IMR-90 (cell line): ENCODE measurements at places on chromosomes 6 and 20.

- no peak for DNase-seq
Measured at GRCh38 chr6:123226398-123226797, 230.4 kb downstream of the CLVS2 start.

- DNase-seq, result no peak
Measured at GRCh38 chr6:34658605-34659265, 37.8 kb downstream of the ILRUN start.

DNA sequence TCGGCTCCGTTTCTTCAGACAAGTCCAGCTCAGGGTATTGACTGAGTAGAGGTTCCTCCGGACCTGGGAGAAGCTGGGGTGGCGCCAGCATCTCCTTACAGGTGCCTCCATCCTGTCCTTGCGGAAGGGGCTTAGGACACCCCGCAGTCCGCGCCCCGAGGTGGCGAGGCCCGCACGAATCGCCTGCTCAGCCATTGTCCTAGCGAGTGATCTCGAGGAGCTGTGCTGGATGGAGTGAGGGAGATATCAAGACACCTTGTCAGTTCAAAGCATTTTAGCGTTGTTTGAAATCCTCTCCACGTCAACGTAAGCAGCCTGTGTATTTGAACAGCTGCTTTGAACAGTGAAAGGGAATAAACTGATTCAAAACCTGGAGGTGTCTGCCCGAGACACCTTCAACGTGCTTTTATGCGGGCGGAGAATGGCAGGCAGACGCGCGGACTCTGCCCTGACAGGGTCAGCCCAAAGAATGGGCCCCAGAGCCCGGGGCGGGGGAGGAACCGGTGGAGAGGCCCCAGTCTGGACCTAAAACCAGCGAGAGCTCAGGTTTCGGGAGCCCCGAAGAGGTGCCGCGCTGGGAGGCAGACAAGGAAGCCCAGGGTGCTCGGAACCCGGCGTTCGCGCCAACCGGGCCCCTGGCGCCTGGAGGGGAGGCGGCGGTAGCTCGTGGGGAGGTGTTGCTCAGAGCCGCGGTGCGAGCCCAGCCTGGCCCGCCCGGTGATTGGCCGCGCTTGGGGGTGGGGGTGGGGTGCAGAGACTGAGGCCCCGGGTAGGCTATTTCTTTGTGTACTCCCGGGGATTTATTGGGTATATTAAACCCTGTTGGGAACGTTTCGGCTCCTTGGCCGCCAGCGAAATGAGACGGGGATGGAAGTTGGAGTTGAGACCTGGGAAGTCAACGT lies 3.1 kb upstream of the POU3F2 start:
- DNase-seq, result no peak

DNA sequence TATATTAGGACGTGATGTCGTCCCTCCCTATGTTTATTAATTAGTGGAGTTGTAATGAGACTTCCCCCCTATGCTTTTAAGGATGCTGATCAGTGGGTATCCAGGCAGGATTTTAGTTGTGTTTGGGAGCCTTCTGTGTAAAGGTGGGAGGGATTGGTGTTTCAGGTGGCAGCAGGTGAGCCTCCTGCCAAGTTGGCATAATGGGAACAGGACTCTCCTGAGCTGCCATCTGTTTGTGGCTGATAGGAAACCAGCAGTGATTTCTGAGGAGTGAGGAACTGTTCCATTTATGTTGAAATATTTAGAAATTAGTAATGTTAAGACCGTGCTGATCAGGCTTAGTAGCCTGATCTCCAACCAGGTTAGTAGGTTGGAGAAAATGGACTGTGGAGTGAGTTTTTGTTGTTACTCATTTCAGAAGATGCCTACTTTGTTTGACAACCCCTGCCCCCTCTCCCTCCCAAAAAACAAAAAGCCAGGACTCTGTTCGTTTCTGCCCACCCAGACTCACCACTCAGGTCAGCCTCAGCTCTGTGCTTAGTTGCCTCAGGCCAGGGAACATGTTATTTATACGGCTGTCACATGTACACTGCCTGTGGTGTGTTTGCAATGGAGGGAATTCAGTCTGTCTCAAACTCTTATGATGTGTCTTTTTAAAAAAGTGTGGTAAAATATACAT lies 55.4 kb upstream of the TULP4 start:
- DNase-seq, result no peak

DNA sequence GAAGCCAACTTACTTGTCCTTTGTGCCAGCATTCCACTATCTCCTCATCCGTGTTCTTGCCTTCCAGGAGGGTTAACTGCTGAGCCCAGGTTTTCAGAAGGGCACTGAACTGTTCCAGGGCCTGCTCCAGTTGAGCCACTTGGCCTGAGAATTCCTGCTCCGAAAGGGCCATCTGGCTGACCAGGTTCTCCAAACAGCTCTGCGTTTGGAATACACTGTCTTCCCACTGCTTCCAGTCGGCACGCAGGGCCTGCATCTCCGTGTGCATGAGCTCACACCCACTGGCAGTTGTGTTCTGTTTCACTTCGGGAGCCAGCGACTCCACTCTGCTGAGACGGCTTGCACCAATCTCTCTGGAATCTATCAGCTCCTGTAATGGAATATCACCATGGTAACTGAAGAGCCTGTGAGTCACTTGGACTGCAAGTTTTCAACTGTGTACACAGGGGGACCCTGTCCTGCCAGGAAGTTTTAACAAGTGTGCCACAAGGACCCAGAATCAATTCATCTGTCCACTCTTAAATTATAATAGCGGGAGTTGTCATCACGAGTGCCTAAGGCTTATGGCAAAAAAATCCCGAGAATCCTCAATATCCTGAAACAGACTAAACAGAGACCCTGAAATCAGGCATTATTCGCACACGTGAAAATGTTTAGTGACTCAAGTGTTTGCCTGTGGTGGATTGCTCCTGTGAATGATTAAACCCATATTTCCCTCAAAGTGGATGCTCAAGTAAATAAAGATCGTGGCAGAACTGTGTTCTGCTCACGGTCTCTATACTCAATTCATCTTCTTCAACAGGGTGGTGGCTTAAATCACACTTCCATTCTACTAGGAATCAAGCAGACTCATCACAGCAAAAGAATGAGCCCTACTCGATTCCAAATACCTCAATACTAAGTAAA lies 255.9 kb downstream of the SYNE1 start:
- DNase-seq, result peak; percentile 97

DNA sequence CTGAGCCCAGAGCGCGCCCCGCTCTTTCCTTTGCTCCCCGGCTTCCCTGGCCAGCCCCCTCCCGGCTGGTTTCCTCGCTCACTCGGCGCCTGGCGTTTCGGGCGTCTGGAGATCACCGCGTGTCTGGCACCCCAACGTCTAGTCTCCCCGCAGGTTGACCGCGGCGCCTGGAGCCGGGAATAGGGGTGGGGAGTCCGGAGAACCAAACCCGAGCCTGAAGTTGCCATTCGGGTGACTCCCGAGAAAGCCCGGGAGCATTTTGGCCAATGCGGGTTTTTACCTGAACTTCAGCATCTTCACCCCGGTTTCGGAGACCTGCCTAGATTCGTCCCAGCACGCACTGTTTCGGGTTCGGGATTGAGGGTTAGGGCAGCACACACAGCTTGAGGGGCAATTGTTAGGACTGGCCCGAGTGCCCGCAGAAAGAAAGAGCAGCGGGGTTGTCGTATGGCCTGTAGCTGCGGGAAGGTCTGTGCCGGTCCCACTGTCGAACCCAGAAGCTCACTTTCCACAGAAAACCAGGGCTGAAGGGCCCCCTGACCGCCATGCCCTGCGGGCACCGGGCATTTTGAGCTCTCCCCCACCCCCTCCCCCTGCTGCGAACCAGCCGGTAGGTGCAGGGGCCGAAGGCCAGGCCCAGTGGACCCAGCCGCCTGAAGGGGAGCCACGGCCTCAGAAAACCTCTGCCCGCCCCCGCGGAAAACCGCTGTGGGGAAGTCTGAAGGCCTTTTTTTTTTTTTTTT lies 2.1 kb downstream of the FOXP4 start:
- no peak for DNase-seq

DNA sequence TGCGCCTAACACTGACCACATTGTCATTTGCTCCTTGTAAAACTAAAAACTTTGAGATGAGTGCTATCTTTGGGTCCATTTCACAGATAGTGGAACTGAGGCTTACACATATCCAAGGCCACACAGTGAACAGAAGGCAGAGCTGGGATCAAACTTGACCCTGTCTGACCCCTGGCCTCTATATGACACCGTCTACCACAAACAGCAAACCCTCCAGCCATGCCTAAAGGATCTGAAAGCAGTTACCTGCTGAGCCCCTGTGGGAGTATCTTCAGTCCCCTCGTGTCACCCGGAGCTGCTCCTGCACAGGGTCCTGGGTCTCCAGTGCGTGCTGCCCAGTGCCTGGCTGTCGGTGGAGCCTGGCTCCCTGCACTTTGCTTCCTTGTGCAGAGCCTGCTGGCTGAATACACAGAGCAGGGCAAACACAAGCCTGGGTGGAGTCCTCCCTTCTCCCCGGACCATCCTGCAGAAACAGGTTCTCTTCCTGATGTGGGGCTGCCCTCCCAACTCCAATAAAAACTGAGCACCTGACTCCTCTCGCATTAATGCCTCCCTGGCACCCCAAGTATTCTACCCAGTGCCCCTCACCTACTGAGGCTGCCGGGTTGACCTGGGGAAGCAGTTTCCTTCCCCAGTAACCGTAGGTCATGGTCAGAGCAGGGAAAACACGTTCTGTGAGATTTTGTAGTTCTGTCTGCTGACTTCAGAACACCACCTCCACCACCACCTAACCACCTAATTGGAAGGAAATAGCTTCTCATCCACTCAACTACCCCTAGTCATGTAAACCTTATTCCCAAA lies at the start of gene BCAS1:
Gene BCAS1, minus strand, starts transcription at position 408 of the 801 bp plus-strand sequence. CDS start 11,876 bp downstream, outside the sequence.
- DNase-seq, result no peak

DNA sequence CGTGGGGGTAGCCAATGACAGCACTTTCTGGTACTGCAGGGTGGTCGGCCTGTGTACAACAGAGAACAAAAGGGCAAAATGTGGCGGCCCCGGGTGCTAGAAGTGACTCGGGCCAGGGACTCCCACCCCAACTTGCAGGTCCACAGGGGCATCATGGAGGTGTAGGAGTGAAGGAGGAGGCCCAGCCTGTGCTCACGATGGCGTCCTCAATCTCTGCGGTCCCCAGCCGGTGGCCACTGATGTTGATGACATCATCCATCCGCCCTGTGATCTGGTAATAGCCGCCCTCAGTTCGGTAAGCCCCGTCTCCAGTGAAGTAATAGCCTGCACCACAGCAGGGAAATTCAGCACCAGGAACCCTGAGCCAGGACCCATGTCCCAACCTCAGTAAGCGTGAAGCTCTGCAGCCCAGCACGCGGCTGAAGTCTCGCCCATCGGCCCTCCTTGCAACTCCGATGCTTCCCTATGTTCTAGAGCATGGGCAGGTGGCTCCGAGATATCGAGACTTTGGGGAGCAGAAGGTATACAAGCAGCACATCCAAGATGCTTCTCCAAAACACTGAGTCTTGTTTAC lies 20.2 kb upstream of the APMAP start:
- DNase-seq, result no peak

DNA sequence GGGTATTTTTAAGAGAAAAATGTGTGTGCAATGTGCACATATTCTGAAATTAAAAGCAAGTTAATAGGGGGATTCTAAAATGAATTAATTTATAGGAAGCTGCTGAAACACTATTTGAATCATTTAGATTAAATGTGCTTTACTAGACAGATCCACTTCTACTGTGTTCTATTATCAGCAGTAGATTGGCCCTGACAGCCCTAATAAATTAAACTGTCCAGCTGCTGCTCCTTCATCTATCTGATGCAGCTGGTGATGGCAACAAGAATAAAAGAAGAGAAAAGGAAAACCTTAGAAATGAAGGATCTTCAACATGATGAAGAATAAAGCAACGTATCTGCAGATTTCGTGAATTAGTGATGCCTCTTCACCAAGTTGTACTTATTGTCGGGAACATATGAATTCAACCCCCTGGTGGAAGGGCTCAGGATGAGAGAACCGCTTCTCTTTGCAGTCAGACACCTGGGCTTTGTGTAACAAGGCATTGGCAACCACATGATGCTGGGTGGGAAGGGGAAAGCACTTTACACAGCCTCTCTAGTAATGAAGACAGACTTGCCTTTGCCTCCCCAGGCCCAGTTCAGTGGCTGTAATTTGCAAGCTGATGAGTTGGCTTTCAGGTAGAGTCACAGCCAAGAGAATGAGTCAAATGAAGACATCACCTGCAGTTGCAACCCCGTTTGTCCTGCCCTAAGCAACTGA lies 94.4 kb downstream of the LAMP5 start:
- no peak for DNase-seq

DNA sequence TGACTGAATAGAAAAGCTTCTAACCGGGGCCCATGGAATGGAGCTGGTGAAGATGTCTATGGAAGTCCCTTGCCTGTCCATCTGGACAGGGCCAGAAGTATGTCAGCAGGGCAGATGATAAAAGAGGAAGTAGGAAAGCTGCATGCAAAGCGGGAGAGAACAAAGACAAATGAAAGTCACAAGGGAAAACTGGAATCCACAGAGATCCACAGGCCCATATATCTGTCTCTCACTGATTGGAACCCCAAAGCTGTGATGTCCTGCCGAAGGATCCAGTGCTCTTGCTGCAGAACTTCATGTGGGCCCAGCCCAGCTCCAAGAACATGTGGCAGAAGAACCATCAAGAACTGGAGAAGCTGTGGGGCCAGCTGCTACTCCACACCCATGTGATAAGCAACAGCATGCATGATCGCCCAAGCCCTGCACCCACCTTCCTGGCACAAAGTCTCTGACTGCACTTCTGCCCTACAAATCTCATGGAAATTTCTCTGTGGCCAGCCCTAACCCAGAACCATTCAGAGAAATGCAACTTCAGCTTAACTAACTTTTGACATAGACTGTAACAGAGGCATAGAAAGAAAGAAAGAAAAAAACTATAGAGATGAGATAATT lies 716.0 kb downstream of the KIF16B start:
- DNase-seq, result no peak

GRCh38 chr20:51084593-51085377 lies 61.9 kb upstream of the KCNG1 start:
- no peak for DNase-seq

- no peak for DNase-seq
Measured at GRCh38 chr6:157187182-157188083, 135.9 kb downstream of the TMEM242 start.

DNA sequence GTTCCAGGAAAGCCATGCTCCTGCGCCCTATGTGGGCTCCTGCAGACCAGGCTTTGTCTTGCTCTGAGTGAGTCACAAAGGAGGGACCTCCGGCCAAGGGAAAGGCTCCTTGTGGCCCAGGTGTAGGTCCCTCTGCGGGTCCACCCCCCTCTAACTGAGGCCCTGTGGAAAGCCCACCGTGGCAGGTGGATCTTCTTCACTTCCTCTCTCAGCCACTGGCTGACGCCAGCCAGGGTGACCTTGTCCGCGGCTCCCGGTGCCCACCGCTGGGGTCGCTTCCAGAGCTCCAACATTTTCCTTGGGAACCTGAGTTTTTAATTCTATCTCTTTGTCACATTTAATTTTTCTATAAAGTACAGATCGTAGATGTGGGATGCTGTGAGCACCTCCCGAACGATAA lies 54.1 kb downstream of the SMOC2 start:
- DNase-seq, result no peak

GRCh38 chr20:52004018-52004417 lies 187.6 kb downstream of the ZFP64 start:
- DNase-seq, result no peak
